ENCODE measurements at places on chromosomes 1 and 21.

DNA sequence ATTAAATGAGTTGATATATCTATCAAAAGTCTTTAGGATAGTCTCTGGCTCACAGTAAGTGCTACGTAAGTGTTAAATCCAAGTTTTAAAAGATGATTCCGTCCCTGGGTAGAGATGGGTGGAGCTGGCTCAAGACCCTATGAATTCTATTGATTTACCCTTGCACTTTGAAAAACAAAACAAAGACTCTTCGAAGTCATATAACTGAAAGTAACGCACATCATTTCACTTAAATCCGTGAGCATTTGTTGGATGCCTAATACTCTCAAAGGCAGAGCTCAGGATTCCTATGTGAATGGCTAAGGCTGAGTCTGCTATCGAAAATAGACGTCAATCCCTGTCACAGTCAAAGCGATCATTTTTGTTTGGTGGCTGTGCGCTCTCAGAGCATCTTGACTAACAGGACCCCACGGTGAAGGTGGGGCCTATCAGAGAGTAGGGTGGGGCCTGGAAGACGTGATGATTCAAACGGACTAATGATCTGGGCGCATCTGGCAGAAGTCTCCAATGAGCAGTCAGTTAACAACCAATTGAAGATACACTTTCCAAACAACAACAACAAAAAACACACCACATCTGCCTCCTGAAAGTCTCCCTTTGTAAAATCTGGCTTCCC lies 1.2 kb upstream of the NUCKS1 start:
- DNase-seq: no peak

- DNase-seq: no peak
Observed at GRCh38 chr1:234201600-234201999, 171.7 kb upstream of the COA6 start.

GRCh38 chr1:212700223-212700891 lies 717 bp upstream of the BATF3 start:
- DNase-seq: peak; percentile 83

DNA sequence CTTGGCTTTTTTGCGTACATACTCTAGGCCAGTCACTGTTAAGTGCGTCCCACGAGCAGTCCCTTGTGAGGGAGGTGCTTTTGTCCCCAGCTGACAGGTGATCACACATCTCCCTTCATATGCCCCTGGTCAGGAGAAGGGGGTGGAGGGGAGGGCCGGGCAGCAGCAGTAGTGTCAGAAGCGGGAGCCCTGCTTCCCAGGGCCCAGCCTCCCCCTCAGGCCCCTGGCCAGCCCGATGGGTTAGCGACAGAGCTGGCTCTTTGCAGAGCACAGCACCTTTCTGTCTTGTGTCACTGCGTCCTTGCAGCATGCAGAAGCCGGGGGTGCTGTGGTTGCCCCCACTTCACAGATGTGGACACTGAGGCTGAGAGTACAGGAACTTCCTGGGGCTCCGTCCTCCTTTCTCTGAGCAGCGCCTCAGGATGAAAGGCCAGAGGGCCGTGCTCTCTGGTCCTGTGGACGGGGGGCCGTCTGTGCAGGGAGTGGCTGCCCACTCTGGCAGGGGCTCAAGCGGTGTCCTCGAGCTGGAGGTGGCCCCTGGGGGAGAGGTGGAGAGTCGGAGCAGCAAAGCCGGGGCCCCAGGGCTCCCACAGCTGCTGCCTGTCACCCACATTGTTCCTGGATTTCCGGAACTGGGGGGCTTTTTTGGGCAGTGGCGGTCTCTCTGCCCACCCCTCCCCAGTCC lies 5.9 kb downstream of the TMEM201 start:
- DNase-seq: no peak

GRCh38 chr1:243719476-243719875 lies 130.6 kb downstream of the AKT3 start:
- no peak for DNase-seq

DNA sequence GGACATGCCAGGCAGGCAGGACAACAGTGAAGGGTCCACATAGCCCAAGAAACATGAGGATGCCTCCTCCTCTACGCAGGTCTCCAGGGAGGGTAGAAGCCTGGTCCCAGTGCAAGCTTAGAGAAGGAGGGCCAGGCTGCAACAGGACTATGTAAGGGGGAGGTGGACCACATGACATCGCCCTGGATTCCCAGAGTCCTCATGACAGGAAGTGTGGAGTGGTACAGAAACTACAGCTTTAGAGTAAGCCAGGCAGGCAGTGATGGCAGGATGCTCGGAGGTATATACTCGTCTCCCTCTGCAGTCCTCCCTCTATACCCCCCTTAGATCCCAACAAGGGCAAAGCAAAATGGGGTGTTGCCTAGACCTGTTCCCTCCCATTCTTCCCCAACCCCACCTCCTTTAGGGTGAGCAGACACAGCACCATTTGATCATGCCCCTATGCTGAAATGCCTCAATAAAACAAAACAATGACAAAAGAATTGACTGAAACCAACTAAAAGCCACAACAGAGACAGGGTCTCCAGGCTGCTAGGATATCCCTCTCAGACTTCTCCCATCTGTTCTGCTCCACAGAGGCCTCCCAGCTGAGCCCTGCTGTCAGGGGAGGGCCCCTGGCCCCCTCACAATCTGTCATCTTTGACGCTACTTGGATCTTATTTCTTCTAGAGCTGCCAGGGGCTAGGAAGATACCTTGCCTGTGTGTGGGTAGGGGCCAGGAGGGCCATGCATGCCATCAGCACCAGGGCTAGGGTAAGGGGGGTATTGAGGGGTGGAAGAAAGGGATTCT lies 13.1 kb downstream of the FAM78B start:
- no peak for DNase-seq

DNA sequence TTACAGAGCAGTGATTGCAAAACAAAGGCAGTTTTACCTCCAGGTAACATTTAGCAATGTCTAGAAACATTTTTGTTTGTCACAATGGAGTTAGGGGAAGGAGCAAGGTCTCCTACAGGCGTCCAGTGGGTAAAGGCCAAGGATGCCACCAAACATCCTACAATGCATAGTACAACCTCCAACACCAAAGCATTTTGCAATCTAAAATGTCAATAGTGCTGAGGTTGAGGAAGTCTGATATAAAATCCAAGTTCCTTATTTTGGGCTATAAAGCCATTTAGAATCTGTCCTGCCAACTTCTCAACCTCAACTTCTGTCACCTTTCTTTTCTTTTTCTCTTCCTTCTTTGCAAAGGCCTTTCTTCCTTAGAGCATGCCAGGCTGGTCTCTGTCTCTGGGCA lies 111.2 kb downstream of the FASLG start:
- no peak for DNase-seq

Measured in coronary artery (tissue), 2 donors.